G401 (cell line): ENCODE measurements at places on chromosomes 4 and X.

DNA sequence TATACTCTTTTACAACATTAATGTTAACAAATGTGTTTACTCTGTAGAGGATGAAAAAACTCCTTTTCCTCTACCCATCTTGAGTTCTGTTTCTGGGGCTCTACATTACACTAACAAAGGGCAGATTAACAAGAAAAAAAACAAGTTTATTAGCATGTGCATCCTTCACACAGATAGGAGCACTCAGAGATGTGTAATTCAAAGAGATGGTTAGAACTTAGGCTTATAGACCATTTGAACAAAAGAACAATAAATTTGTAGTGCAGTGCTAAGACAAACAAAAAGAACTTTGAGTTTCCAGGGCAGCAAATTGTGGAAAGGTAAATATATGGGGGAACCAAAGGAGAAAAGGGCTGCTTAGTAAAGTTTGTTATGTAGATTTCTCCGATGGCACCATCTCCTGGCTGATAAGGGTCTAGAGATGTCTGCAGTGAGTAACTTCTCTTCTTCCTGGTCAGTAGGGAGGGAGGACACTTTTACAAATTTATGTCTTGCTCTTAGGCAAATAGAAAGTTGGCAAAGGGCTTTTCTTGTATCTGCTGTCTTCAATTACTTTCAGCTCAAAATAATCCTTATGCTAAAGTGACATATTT, 1249.9 kb upstream of the TENM3 start:
- no peak for DNase-seq

DNA sequence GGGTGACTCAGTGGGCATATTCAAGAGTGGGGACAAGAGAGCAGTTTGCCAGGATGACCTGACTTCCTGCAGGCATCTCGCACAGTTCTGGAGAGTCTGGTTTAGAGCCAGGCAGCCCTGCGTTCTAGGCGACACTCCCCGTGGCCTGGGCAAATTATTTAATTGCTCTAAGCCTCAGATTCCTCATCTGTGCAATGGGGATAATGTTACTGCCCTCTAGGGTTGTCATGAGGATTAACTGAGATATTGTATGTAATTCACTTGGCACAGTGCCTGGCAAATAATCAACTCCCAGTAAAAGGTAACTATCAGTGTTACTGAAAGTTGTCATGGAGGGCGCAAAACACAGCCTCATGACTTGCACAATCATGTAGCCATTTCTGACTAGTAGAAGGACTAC, 48.8 kb upstream of the PITX2 start:
- DNase-seq: no peak

DNA sequence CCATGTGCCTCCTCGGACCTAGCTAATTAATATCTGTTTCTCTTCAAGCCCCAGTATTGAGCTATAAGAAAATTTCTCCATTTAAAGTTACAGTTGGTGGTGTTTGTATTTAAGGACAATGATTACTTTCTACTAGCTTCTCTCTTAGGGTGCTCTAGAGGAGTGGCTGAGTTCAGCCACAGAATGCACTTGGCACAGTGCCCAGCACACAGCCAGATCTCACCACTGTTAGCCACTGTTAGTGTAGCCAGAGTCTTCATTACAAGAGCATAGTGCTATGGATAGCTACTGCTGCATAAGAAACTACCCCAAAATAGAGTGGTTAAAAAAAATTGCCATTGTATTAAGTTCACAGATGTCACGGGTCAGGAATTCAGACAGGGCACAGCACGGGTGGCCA, 421.3 kb downstream of the BCOR start:
- DNase-seq: no peak

DNA sequence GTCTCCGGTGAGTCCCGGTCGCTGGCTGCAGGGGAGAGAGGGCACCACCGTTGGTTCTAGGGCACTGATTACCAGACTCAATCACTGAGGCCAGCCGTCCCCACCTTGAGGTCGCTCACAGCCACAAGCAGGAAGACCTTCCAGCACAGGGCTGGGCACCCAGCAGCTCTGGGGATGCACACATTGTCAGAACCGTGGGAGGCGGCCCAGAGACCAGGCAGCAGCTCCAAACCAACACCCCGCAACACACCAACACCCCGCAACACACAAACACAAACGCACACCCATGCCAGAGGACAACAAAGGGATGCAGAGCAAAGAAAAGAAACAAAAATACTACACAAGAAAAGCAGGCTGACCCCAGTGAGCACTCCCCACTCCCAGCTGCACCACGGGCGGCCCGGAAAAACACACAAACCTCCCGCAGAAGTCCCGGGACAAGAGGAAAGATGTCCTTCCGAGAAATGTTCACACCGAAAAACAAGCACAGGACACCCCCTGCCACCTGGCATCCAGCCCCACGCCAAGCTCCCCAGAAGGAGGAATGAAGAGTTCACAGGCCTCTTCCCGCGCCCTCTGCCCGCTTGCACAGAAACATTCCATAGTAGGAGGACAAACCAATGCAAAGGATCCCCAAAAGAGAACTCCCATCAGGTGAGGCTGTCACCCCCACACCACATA, 3.2 kb downstream of the HMX1 start:
- DNase-seq: no peak

DNA sequence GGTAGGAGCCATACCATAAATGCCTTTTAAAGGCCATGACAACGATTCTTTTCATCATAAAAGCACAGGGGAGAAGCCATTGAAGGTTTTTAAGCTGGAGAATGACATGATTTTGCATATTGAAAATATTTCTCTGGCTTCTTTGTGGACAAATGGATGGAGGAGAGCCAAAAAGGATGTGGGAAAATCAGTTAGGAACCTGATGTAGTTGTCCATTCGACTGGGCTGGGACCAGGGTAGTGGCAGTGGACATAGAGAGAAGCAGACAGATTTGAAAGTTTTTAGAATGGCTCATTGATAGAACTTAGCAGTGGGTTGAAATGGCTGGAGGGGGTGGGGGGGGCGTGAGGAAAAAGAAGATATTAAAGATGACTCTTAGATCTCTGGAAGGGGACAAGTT, 19.7 kb upstream of the MSN start:
- no peak for DNase-seq

- DNase-seq: peak; percentile 37
Observed at GRCh38 chr4:766152-766515, 59.8 kb downstream of the CPLX1 start.

GRCh38 chrX:134548257-134549201, 88.6 kb downstream of the HPRT1 start:
- no peak for DNase-seq

GRCh38 chrX:39459952-39460351, 637.8 kb downstream of the BCOR start:
- no peak for DNase-seq

DNA sequence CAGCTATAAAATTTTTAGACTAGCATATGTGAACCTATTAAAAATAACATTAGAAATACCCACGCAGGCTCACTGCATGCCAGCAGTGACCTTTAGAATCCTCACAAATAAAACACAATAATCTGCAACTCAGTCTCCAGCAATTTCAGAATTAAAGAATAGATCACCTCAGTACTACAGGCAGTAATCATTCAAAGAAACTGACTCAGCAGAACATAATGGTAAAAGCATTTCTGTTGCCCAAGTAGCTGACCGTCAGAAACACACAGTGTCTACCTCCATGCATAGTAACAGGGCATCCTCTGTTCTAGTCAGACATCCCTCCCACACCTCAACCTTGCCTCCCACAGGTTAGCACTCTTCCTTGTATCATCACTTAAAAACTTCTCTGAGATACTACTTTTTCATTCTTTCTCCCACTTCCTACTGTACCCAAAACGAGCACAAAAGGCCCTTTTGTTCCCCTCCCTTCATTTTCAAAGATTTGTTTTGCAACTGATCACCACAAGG, 65.7 kb upstream of the BEND2 start:
- DNase-seq: peak; percentile 6

DNA sequence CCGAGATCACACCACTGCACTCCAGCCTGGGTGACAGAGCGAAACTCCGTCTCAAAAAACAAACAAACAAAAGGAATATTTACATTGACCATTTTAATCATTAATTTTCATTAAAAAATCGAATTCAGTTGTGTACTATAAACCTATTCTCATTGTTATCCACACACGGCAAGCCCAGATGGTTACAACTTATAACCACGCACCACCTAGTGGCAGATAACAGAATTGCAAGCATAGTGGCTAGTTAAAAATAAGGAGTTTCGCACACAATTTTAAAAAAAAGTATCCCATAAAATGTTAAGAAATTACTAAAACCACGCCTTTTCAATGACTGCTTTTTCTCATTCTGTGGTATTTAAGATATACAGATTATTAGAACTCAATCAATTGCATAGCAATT, 25.4 kb downstream of the MBNL3 start:
- no peak for DNase-seq

GRCh38 chrX:70253377-70254062, 6.5 kb downstream of the P2RY4 start:
- no peak for DNase-seq

GRCh38 chr4:3793545-3793944, 27.4 kb downstream of the ADRA2C start:
- no peak for DNase-seq

GRCh38 chr4:147772459-147772969, 40.6 kb downstream of the ARHGAP10 start:
- DNase-seq: no peak

DNA sequence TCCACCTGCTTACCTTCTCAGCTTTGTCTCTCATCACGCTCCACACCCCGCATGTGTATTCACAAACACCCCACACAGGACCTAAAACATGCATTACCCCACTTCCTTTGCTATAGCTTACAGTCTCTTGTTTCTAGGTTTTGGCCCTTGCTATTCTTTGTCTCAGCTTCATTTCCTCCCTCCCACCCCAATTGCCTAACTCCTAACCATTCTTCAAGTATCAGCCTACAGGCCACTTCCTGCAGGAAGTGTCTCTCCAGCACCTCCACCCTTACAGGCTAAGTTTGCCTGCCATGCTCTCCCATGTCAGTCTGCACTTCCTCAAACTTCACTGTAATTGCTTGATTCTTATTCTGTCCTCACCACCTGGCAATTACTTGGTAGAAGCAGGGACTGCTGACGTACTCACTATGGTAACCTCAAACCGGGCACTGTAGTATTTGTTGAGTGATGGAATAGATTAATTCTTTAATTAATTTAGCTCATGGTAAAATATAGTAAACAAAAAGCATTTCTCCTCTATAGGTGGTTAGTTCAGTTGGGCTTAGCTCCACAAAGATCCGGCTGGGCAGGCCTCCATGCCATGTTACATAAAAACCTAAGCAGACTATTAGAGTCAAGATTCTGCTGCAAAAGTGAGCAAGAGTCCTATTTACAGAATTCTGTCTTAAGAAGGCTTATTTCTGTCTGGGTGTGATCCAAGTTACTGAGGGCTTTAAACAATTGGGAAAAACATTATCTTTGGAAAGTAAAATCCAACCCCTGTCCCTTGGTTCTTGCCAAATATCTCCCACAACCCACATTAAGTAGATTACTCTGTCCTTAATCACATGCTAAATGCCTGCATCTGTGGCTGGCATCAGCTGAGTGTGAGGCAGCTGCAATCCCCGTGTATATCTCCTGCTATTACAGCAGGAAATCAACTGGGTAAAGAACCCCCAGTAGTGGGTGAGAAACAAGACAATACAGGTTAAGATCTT, 124.7 kb upstream of the CPEB2 start:
- DNase-seq: no peak

GRCh38 chr4:5157791-5158770, 106.8 kb downstream of the STK32B start:
- no peak for DNase-seq

DNA sequence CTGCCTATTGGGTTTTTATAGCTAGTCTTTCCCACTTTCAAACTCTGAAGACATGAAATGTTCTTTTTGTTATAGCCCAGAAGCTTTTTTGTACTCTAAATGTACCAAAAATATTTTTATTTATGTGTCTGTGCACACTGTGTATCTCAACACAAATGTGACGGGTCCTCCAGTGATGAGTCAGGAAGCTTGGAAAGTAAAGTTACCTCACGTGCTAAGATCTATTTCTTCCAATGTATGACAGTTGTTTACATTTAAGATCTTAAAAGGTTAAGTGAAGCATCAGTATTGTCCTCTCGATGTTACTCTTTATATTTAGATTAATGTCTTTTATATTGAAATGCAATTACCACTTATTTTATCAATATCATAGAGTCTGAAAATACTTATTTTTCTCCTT, 29.1 kb upstream of the PRSS12 start:
- DNase-seq: no peak

DNA sequence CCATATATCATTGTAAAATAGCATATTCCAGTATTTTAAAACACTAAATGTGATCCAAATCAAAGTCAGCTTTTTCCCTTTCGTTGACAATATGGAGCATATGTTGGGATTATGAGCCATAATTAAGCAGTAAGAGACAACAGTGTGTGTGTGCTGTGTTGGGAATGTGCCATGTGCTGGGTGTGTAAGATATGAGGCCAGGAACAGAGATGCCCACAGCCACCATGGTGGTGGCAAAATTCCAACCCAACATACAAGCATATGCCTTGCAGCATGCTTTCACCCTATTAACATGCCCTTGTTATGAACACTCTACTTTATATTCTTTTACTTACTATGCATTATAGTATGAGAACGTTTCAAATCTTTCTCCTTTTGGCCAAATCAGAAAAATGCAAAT, 1560.4 kb upstream of the TENM3 start:
- peak; percentile 64 for DNase-seq
